NCI-H1436 (cell line): ENCODE measurements at places on chromosomes 13 and 19.

DNA sequence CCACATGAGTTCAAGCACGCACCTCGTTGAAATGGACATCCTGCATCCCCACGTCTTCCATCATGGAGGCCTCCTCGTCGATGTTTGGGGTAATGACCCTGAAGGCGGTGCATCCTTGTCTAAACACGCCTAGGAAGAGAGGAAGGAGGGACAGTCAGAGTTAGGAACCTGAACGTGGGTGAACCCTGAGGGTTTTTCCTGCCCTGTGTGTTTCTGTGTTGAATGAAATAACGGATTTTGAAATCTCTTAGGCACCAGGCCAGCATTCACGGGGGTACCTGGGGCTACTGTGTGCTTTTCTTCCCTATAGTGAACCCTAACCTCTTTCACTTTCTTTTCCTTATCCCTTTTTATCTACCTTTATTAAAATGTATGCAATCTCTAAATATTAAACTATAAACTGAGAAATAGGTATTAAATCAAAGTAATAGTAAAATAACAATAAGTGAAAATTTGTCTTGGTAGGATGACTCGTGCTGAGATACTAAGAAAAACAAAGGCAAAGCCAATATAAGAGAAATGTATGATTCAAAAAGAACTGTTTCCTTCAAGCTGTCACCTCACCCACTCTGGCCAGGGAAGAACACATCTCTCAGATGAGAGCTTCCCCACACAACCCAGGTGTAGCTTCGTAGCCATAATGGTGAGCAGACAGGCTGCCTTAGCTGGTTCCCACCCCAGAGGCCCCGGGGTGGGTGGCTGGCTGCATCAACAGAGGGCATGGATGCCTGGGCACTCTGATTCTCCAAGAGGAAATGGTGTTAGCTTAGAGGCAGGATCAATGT lies 72.1 kb upstream of the SLC15A1 start:
- no peak for DNase-seq

DNA sequence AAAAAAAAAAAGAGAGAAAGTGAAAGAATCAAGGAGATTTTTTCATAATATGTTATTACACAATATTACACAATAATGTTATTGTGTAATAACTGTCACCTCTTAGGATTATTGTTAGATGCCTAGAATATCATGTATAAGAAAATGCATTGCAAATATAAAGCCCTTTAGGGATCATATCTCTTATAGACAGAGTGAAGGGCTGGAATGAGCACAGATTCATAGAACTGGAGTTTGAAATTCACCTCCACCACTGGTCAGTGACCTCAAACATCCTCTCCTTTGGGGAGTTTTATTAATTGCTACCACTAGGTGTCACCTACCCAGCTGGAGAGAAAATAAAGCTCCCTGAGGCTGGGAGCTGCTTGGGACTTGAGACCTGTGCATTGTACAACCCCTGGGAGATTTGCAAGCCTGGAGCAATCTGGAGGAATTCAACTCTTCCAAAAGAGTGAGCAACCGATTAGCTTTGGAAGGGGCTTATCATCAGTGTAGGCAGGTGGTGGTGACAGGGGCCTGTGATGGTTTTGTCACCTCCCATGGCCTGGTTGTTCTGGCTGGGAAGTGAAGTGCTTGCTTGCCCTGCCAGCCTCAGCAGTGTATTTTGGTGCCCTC lies 30.3 kb upstream of the FRY start:
- no peak for DNase-seq

- DNase-seq, result no peak
These were observed 15.2 kb upstream of the MYO1F start for GRCh38 chr19:8592231-8593009.

DNA sequence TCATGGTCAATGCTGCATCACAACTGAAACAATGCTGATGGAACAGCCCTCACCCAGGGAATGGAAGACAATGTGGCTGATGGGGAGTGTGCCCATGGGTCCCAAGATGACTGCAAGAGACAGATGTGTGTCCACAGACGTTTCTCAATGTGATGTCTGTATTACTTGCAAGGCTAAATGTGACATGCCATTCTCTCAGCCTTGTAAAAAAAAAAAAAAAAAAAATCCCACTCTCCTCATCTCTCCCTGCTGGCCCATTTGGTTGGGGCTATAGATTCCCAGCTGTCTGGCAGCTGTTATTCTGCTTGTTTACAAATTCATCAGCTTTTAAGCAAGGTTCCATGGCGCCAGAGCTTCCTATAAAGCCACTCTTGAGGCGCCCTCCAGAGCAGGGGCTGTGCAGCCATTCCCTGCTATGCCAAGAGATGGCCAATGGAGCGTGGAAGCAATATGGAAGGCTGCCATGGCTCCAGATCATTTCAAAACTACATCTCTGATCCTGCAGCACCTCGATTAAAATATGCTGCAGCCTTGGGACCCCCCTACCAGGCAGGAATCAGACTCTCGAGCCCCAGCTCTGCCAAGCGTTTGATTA lies 294.8 kb downstream of the FOXO1 start:
- no peak for DNase-seq

GRCh38 chr19:53884256-53884655 lies 2.3 kb downstream of the PRKCG start:
- DNase-seq, result no peak

DNA sequence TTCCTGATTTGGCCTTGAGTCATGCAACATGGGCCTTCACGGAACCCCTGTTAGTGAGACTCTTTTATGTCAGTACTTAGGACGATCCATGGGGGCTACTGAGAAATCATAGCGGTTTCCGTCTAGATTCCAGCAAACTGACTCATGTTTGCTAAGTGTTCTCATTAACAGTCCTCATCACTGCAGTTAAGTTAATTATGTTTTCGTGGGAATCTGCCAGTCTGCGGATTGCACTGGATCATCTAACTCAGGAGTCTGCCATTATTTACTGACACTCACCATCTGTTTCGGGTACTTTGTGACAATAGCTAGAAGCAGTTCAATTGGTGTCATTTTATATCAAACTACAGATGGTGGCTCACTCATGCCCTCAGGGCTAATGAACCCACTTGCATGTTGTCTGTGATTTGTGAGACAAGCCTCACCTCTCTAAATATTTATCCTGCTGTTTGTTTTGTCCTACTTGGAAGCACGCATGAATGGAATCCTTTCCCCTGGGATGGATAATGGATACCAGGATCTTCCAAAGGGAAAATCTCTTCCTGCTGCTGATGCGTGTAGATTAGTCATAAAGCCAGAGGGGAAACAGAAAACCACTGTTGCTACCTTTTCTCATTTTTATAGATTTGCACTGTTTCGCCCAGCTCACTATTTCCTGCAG lies 61.8 kb downstream of the RAB20 start:
- peak; percentile 41 for DNase-seq

DNA sequence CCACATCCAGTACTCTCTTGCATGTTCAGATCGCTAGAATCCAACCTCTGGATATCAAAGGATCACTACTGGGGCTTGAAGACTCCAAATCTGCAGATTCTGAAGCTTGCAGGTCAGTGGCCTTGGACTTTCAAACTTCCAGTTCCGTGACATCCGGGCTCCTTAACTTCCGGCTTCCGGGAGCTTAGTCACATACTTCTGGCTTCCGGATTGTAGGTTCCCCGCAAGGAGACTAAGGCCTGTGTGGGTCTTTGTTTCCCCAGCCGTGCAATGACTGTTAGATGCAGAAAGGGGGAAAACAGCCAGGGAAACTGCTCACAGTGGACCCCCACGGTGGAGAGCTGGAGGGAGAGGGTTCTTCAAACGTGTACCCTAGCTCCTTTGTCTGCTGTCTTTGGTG lies 41.4 kb downstream of the ZNF333 start:
- DNase-seq, result no peak

DNA sequence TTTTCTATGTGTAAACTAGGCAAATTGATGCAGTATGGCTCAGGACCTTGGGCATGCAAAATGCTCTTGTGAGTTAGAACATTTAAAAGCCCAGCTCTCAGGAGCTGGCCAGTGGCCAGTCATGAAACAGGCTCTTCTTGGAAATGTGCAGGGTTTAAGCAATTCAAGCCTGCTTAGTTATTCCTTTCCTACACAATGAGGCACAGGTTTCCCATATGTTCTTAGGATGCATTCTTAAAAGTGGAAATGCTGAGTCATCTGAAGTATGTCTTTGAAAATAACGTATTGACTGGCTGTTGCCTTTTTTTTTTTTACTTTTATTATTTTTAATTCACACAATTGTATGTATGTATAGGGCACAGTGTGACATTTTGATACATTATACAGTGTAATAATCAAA lies 300.7 kb downstream of the SLC7A1 start:
- no peak for DNase-seq

GRCh38 chr19:13705201-13705600 lies 59.1 kb upstream of the MRI1 start:
- DNase-seq, result no peak

GRCh38 chr13:43307921-43308433 lies 284.6 kb downstream of the DNAJC15 start:
- DNase-seq, result no peak

- DNase-seq, result no peak
These were observed at the start of gene HMG20B for GRCh38 chr19:3572855-3573161. TSS of gene HMG20B (plus strand) at chr19:3572944. CDS start at chr19:3573310, 366 bp downstream.

DNA sequence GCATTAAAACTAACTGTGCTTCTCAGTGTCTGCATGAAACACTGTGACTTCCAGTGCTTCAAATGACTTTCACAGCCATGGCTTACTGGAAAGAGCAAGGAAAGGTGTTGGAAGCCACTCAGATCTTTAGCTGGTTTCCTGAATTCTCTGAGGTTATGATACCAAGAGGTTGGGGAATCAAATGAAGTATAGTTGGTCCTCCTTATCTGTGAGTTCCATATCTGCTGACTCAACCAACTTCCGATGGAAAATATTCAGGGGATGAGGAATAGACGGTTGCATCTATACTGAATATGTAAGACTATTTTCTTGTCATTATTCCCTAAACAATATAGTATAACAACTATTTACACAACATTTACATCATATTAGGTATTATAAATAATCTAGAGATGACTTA lies 32.4 kb downstream of the EPSTI1 start:
- DNase-seq, result no peak

GRCh38 chr19:10201176-10201575 lies 6.4 kb upstream of the DNMT1 start:
- no peak for DNase-seq

DNA sequence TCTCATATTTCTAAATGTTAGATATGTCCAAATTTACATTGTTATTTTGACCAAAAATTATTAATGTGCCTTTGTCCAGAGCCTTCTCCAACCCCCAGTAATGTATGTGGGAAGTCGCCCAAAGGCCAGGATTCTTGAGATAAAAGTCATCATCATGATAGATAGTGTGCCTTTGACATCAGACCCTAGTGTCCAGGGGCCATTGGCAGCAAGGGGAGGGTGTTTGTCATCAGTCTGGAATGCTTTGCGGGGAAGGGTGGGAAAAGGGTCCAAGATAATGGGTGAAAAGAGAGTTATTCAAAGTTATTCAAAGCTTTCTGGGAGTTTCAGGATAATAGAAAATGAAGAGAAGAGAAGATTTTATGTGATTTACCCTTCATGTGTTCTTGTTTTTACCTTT lies 909.5 kb upstream of the GPC6 start:
- no peak for DNase-seq

DNA sequence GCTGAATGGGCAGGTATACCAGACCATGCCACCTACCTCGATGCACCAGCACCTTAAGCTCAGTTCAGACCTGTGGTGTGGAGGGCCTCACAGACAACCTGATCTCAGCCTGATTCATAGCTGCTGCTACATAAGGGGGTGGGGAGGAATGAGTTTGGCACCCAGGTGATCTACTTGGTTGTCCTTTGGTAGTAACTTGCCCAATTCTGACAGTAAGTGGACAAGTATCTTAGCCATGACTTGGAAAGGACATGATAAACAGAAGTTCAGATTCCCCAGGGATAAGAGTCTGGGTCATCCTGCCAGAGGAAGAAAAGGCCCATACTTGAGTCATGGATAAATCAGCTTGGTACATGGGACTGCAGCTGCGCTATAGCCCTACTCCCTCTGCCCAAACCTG lies 28.4 kb upstream of the SOHLH2 start:
- no peak for DNase-seq

GRCh38 chr13:26476111-26476781 lies 81.2 kb upstream of the WASF3 start:
- DNase-seq, result no peak

DNA sequence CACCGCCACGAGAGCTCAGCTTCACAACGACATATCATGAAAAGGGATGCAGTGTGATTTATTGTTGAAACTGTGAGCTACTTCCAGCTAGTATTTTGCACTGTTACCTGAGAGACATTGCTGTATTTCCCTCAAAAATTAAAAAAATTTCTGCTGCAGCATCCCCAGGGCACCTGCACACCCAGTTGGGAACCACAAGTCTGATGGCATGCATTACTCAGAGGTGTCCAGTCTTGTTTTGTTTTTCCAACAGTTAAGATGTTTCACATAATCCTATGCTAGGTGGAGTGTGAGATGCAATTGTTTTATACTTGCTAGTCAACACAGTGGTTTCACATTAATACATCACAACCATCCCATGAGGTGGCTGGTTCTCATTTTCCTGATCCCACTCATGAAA lies 285.2 kb downstream of the SHISA2 start:
- DNase-seq, result no peak

- DNase-seq, result no peak
These were observed 4.8 kb downstream of the GNA15 start for GRCh38 chr19:3140667-3141038.

DNA sequence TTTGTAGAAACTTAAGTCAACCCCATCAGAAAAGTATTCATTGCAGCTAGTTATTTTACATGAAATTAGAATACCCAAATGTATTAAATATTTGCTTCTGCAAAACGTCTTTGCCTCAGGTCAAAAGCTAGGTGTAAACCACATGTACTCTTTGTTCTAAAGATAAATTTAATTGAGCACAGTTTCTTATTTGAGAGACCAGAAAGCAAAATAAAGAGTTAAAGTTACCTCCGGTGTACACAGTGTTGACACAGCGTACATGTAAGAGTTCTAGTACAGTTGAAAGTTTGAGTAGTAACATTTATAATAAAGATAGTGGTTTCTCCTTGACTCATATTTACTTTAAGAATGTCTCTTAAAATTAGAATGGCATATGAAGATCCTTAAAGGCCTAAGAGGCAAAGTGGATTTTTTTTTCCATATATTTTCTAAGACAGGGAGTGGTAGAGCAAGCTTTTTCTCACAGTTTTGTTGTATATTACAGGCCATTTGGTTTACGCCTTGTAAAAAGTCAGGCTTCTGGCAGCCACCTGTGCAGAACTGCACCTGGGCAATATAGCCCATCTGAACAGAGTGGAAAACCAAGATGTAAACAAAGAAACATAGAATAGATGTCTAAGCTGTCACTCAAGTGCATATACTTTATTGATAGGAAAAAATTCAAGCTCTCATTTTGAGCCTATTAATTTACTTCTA lies 2.9 kb downstream of the LRCH1 start:
- no peak for DNase-seq

- DNase-seq, result no peak
These were observed 71.9 kb downstream of the TNFRSF19 start for GRCh38 chr13:23642110-23642509.
